ENCODE measurements at places on chromosomes 16 and 17. TPM values are rescaled to one million over a fixed set of nuclear protein-coding genes. Genes with fewer than 3 reads are reported as not detected.

WDR90 gene
- polyA plus RNA-seq, result 24.0 TPM

CNTD1 gene
- polyA plus RNA-seq, result not detected

NPIPA7 gene
- polyA plus RNA-seq, result 36.5 TPM

ITGAX gene
- polyA plus RNA-seq, result 0.13 TPM

ATP2A1 gene
- 1.7 TPM for polyA plus RNA-seq

NPW gene
- 4.0 TPM for polyA plus RNA-seq

PTGES3L gene
- polyA plus RNA-seq, result 2.6 TPM

BHLHA9 gene
- polyA plus RNA-seq, result 0.36 TPM

GRCh38 chr17:75047398-75048098 is 523 bp downstream of the KCTD2 start:
- H3K27me3 ChIP-seq, result no peaks in the 10 kb centered on the region
- DNase-seq, result no peak
- H3K4me3 ChIP-seq, result peak overlapping the region; percentile 86
- H3K36me3 ChIP-seq, result 0 out of 2 replicates have a peak, but pooled peaks cover 2% of the 10 kb centered on the region
- H3K27ac ChIP-seq, result peak overlapping the region; percentile 74
- no peaks in the 10 kb centered on the region for H3K4me1 ChIP-seq

DNA sequence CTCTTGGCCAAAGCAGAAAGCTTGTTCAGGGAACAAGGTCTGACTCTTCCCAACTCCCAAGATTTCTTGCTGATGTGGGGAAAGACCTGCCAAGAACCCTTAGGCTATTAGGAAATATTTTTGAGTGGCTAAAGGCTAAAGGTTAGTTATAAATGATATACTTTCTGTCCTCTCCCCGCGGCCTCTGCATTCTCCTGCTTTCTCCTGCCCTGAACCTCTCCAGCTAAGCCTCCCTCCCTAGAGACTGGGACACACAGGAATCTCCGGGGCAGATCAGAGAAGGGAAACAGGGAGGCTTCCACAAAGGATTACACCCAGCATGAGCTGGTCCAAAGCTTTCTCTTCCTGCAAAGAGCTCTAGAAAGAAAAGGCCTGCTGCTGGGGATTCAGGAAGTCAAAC is 2.3 kb downstream of the SLC43A2 start:
- DNase-seq, result no peak
- H3K4me1 ChIP-seq, result no peaks in the 10 kb centered on the region
- no peak overlapping the region for H3K27ac ChIP-seq
- no peaks in the 10 kb centered on the region for H3K36me3 ChIP-seq
- H3K4me3 ChIP-seq, result no peak overlapping the region

DNA sequence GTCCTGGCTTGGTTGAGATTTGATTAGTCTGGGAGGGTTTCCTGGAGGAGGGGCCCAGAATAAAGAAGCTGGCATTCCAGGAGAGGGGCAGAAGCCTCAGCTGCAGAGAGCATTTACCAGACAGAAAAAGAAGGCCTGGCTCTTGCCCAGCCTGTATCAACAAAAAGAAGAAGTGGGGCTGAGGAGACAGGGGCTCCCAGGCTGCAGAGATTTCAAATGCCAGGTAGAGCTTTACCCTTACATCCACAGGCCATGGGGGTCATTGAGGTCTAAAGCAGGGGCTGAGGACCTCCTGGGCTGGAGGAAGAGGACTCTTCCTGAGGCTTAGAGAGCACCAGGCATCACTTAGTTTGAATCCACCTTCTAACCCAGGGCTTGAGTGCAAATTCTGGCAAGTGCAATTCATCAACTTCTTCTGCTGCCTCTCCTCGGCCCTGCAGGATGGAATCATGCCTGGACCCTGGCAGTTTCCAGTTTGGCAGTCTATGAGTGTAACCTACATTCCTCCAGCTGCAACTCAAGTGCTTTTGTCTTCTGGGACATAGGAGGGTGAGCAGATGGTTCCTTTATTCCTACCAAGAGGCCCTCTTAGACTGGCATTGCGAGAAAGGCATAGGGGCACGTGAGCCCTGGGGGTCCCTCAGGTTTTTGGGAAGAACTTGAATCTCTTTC is 15.3 kb downstream of the CA7 start:
- no peaks in the 10 kb centered on the region for H3K27me3 ChIP-seq
- no peak overlapping the region for H3K4me3 ChIP-seq
- no peak overlapping the region for H3K27ac ChIP-seq
- H3K4me1 ChIP-seq, result no peaks in the 10 kb centered on the region

DNA sequence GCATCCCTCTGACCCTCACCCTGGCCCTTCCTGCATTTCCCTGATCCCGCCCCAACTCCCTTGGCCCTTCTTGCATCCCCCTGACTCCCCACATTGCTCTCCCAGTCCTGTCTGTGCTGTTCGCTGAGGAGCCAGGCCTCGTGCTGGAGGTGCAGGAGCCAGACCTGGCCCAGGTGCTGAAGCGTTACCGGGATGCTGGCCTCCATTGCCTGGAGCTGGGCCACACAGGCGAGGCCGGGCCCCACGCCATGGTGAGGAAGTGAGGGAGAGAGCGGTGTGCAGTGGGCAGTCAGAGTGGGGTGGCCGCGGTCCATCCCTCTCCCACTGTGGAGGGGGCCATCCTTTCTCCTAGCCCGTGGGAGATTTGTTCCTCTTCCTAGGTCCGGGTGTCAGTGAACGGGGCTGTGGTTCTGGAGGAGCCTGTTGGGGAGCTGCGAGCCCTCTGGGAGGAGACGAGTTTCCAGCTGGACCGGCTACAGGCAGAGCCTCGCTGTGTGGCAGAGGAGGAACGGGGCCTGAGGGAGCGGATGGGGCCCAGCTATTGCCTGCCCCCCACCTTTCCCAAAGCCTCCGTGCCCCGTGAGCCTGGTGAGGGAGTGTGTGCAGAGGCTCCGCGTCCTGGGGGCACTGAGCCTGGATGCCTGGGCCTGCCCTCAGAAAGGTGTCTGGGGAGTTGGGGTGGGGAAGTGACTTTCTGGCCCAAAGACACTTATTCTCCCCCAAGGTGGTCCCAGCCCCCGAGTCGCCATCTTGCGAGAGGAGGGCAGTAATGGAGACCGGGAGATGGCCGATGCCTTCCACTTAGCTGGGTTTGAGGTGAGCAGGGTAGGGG is 17.8 kb downstream of the PFAS start:
- H3K4me3 ChIP-seq, result no peak overlapping the region
- H3K27me3 ChIP-seq, result no peaks in the 10 kb centered on the region
- H3K27ac ChIP-seq, result no peak overlapping the region
- H3K36me3 ChIP-seq, result peaks cover 80% of the 10 kb centered on the region
- no peak for DNase-seq

GRCh38 chr16:79847101-79847500 is 246.6 kb upstream of the MAF start:
- no peaks in the 10 kb centered on the region for H3K36me3 ChIP-seq
- DNase-seq, result no peak
- H3K4me3 ChIP-seq, result no peak overlapping the region
- H3K27ac ChIP-seq, result no peak overlapping the region

DNA sequence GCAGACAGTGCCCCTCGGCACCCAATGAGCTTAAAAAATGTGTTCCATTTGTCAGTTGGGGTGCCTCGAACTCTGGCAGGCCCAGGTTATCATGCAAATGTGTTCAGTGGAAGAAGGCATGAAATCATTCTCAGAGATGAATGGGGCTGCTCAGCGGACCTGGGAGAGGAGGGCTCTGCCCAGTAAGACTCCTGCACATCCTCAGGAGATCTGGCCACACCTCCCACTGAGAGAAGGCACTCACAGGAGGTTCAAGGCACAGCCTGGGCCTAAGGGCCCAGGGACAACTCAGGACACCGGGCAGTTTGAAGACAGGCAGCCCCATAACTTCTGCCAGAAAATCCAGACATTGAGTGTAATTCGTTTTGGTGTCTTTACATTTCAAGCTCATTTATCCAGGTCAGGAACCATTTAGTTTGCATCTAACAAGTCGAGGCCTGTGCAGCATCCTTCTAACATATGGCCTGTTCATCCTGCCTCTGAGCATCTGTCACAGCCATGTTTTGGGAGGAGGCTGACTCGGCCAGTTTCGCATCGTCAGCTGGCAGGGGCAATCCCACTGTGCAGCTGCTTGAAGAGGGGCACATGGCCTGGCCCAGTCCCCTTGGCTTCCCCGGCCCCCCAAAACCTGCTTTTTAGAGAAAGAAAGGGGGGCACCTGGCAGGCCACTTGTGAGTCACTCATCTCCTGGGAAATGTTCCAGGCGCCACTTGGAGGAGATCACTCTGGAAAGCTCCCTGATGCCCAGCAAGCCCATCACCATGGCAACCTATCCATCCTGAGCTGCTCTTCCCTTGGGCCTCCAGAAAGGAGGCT is 31.2 kb upstream of the BCAR1 start:
- H3K27me3 ChIP-seq, result no peaks in the 10 kb centered on the region
- no peak for DNase-seq
- H3K4me3 ChIP-seq, result no peak overlapping the region
- H3K27ac ChIP-seq, result no peak overlapping the region

DNA sequence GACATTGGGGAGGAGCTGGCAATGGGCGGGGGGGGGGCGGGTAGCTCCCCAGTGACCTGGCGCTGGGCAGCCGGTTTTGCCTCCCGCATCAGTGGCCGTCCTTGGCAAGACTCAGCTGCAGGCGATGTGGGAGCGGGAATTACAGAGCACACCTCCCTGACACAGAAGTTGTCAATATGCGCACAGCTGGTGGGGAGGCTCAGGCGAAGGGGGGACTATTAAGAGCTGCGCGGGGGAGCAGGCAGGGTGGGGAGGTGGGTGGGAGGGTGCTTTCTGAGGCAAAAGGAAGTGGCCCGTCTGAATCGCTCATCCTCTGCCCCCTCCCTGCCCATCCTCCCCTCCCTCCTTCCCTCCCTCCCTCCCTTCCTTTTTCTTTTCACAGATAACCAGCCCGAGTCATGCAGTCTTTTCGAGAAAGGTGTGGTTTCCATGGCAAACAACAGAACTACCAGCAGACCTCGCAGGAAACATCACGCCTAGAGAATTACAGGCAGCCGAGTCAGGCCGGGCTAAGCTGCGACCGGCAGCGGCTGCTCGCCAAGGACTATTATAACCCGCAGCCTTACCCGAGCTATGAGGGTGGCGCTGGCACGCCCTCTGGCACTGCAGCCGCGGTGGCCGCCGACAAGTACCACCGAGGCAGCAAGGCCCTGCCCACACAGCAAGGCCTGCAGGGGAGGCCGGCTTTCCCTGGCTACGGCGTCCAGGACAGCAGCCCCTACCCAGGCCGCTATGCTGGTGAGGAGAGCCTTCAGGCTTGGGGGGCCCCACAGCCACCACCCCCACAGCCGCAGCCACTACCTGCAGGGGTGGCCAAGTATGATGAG is 44.0 kb downstream of the SREBF1 start:
- peak overlapping the region; percentile 37 for H3K4me3 ChIP-seq
- peaks cover 14% of the 10 kb centered on the region for H3K27me3 ChIP-seq
- no peak for DNase-seq
